ENCODE measurements at places on chromosomes 1 and 21. TPM values are rescaled to one million over a fixed set of nuclear protein-coding genes. Genes with fewer than 3 reads are reported as not detected.

PAQR7 gene
- polyA plus RNA-seq, result 1.6 TPM

GRCh38 chr1:38198099-38198498 is 151.5 kb upstream of the POU3F1 start:
- no peak for DNase-seq

- DNase-seq, result no peak
These were observed 85.7 kb upstream of the CCDC190 start for GRCh38 chr1:162946701-162947100.

GRCh38 chr1:5109633-5110032 is 455.2 kb downstream of the AJAP1 start:
- no peak for DNase-seq

DNA sequence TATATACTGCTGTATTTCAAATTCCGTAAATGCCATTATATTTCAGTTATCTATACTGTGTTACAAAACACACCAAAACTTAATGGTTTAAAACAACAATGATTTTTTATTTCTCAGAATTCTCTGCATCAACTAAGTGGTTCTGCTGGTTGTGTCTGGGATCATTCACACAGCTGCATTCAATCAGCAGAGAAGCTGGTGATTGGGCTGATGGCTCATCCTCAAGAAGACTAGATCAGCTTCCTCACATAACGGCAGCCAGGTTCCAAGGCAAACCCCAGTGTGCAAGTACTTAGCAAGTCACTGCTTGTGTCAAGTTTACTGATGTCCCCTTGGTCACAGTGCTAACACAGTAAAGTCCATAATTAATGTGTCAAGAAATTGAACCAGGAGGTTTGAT is 86.3 kb upstream of the VANGL1 start:
- no peak for DNase-seq

All from liver (tissue), 10 donors.